Hematopoietic multipotent progenitor cell treated with erythropoietin and hydrocortisone succinate and interleukin-3 and kit ligand, for 15 days (in vitro differentiated cells): ENCODE measurements at places on chromosomes 4 and X.

- no peak for DNase-seq
Measured at GRCh38 chr4:5747738-5748375, 36.9 kb downstream of the EVC start.

DNA sequence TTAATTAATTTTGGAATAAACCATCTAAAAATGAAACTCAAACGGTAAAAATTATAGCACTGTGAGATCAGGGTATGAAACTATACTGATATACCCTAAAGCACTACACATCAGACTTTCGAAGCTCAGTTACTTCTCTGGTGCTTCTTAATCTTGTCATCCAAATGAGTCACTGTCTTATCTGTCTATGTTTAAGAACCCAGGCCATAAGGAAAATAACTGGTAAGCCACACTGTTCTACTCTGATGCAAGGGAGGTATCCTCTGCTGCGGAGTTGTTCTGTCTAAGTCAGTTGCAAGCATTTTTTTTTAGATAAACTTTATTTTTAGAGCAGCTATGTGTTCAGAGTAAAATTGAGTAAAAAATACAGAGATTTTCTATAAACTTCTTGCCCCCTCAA, 830.8 kb upstream of the POU3F4 start:
- DNase-seq = no peak

DNA sequence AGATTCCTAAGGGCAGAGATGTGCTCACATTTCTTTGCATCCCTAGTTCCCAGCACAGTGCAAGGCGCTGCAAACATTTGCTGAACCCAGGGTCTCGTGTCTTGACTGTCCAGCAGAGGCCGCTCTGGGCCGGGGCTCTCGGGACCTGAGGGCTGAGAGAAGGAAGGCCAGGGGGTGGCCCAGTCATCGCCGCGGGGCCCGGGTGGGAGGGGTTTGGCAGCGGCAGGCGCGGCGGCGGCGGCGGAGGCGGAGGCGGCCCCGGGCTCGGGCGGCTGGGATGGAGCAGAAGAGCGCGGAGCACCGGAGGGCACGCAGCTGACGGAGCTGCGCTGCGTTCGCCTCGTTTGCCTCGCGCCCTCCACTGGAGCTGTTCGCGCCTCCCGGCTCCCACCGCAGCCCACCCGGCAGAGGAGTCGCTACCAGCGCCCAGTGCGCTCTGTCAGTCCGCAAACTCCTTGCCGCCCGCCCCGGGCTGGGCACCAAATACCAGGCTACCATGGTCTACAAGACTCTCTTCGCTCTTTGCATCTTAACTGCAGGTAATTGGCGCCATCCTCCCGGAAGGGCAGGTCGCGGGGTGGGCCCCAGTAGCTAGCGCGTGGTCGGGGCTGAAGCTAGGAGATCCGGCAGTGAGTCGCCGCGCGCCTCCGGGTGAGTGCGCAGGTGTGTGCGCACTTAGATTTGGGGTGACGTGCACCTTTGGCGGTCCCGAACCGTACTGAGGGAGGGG, at the start of gene PARM1:
Gene PARM1 (plus strand): TSS at position 285 of the 730 bp plus-strand sequence. CDS start 212 bp downstream, at position 497.
- DNase-seq = no peak

- DNase-seq = no peak
Measured at GRCh38 chrX:74906417-74906816, 18.8 kb downstream of the NEXMIF start.

DNA sequence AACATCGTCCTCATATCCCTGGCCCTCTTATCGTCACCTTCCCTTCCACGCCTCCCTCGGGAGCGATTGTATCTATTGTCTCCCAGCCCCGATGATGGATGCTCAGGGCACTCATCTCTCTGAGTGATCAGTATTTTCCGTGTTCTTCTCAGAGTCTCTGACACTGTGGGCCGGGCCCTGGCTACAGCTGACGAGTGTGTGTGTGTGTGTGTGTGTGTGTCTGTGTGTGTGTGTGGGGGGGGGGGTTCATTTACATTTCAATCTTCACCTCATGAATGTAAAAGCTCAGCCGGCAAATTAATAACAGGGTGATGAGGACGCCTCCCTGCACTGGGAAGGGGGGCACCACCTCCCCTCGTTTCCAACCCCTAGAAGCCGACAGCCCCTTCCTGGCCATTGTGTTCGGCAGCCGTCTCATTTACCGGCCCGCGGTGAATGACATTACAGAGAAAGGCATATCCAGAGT, 159.5 kb downstream of the SHOX start:
- DNase-seq = no peak

- DNase-seq = no peak
Measured at GRCh38 chr4:167918077-167918476, 174.3 kb upstream of the ANXA10 start.

DNA sequence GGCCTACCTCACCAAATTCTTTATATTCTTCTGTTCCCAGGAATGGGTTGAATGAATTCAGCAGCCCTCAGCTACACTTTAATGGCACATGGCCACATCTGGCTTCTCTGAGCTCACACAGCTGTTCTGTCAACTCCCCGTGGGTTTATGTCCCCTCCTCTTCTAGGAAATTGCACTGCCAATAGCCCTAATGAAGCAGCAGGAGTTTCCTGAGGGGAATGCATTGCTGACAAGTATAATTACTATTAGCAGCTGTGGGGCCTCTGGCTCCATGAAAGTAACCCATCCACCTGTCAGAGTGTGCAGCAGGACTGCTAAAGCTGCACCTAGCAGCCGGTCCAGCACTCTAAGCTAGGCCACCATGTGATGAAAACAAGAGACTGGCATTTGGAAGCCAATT, 50.3 kb downstream of the FTHL17 start:
- DNase-seq = no peak

DNA sequence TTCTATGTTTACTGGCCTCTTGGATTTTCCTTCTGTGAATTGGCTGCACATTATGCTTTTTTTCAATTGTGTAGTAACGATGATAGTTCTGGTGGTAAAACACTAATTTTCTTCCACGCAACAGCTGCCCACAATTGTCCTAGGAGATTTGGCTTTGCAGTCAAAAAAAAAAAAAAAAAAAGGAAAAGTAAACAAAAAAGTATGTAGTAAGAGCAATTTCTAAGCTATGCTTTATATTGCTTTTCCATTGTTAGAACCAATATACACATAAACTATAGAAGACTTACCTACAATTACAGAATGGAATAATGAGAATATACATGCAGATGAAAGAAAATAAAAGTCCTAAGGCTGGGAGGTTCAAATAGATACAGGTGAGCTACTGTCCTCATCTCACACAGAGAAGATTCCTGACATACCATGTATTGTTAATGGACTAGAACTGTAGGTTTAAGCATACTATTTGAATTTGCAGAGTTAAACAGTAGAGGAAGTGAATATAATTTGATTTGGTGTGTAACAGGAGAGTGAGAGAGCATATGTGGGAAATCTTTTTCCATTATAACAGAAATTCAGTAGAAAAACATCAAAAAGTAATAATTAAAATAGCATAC, 976.2 kb downstream of the RAB28 start:
- DNase-seq = no peak

DNA sequence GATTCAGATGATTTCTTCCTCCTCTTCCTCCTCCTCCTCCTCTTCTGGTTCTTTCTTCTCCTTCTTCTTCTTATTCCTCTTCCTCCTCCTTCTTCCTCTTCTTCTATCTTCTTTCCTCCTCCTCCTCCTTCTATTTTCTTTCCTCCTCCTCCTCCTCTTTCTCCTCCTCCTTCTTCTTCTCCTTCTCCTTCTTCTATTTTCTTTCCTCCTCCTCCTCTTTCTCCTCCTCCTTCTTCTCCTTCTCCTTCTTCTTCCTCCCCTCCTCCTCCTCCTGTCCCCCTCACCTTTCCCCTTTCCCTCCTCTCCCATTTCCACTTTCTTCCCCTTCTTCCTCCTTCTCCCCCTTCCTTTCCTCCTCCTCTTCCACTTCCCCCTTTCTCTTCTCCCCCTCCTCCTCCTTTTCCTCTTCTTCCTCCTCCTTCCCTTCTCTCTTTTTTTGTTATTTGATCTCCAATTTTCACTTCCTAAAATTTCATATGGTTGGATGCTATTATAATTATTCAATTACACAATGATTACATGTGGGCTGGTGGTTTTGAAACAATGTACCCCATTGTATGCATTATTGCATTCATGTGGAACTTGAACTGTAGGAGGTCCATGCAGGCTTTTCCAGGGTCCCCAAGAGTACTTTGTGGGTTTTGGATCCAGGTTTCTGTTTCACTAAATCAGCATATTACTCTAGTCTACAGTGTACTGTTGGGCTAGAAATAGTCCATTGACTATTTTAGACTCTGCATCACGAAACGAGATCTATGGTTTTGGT, 68.1 kb downstream of the SORBS2 start:
- DNase-seq = no peak

GRCh38 chrX:11081511-11081910, 29.6 kb upstream of the HCCS start:
- DNase-seq = no peak

- no peak for DNase-seq
Measured at GRCh38 chr4:114997576-114998247, 115.7 kb downstream of the NDST4 start.

DNA sequence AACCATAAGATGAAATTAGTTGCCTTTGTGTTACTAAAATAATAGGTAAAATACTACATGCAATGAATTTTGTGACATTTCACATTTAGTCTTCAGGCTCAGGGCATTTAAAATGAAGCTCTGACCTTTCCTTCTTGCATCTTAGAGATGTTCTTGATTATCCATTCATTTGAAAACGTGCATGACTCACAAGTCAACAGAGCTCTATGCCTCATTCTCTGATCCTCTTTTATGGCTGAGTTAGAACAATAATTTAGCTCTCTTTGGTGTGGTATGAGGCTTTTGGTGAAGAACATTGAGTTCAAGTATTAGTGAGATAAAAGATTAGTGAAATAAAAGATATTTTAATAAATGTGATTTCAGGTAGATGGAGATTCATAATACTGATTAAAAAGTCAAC, 66.5 kb downstream of the TIGD2 start:
- no peak for DNase-seq

DNA sequence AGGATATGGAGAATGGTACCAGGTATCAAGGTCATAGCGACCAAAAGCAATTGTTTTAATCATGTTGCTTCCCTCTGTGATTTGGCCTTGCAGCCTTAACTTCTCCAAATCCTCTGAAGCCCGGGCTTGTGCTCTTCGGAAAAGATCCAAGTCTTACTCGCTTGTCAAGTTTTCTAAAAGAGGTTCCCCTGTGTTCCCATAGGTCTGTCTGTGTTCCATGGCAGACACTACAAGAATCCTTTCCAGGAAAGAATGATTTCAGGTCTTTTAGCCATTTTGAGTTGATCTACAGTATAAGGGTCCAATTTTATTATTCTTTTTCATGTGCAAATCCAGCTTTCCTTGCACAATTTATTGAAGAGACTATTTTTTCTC, 710.6 kb upstream of the DIAPH2 start:
- no peak for DNase-seq
